ENCODE measurements at places on chromosomes 12 and 14.

DNA sequence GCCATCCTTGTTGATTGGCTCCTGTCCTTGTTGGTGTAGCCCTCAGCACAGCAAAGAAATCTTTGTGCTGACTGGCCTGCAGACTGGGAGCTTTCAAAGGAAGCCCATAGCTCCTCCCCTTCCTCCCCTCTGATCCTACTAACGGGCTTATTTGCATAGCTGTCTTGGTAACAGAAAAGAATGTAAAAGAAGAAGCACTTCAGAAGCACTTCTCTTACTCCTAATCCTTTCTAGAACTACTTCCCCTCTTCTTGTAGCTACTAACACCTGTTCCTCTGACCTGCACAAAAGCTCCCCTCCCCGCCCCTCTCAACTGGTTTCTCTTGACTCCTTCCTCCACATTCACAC lies 14.3 kb upstream of the RIC8B start:
- no peak for DNase-seq

DNA sequence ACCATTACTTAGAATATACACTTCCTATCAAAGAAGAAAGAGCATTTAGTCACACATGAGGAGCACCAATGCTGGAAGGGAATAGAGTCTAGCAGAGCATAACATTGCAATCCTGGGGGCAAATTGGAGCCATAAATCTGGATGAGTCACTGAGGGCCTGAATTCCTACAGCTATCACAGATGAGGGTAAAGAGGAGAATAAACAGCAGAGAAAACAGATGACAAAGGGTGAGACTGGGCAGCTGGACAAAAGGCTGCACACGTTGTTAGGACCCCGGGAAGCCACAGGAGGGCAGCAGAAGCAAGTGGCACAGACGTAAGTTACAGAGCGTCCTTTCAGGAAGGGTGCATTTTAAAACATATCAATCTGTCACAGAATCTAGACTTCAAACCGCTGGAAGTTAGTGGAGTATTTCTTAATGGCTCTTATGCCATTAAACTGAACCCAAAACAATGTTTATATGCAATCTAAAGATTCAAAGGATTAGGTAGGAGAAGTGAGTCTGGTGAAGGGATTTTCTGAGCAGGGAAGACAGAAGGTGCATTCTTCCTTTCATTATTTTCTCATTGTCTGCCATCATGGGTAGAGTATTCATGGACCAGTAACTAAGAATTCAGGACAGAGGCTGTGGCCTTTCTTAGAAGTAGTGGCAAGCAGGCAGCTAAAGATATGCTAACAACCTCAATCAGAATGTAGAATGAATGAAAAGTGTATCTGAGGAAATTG lies 159.8 kb upstream of the DAAM1 start:
- no peak for DNase-seq

DNA sequence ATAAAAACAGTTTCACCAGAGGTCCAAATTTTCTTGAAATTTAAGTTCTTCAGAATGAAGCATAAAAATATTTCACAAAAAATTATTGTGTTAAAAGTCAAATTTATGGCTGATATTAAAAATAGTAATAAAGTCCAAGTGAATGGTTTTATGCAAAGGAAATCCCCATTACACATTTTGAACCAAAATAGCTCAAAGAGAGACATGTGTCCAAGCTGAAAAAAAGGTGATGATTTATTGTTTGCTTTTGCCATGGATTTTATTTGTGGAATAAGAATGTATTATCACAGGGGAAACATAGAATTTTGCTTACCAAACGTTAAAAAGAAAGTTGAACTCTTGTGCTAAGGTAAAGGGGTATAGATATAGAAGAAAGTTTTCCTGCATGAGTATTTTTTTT lies 4.6 kb downstream of the FOXG1 start:
- no peak for DNase-seq

GRCh38 chr14:29310757-29311156 lies 544.2 kb downstream of the FOXG1 start:
- no peak for DNase-seq

- DNase-seq: no peak
These were observed 341.0 kb upstream of the FKBP4 start for GRCh38 chr12:2453761-2454090.

DNA sequence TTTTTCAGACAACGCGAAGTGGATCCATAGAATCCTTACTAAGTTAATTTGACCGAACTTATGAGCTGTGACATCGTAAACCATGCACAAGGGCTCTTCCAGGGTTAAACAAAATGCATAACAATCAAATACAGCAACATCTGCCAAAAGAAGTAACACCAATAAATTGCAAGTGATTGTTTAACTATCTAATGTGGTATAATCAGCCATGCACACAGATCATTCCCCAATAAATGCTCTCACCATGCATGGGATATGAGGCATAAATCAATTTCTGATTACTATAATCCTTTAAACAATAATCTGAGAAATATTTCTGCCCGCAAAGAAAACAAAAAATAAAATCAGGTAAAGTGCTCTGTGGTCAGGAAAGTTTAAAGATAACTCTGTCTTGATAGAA lies 7.7 kb upstream of the PLEKHG7 start:
- no peak for DNase-seq

DNA sequence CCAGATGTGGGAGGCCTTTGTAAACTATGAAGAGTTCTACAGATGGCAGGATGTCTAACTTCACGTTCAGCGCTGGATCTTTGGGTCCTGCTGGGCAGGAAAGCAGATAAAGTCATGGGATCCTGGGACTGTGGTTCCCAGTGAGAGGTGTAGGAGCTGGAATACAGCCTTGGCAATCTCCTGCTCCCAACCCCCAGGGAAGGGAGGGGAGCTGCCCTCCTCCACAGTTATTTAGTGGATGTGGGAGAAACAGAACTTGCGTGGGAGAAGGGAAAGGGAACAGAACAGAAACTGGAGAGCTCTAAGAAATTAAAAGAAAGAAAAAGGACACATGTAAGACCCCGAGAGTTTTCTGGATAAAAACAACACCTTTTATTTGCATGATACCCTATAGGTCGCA lies 37.0 kb downstream of the NUAK1 start:
- no peak for DNase-seq

DNA sequence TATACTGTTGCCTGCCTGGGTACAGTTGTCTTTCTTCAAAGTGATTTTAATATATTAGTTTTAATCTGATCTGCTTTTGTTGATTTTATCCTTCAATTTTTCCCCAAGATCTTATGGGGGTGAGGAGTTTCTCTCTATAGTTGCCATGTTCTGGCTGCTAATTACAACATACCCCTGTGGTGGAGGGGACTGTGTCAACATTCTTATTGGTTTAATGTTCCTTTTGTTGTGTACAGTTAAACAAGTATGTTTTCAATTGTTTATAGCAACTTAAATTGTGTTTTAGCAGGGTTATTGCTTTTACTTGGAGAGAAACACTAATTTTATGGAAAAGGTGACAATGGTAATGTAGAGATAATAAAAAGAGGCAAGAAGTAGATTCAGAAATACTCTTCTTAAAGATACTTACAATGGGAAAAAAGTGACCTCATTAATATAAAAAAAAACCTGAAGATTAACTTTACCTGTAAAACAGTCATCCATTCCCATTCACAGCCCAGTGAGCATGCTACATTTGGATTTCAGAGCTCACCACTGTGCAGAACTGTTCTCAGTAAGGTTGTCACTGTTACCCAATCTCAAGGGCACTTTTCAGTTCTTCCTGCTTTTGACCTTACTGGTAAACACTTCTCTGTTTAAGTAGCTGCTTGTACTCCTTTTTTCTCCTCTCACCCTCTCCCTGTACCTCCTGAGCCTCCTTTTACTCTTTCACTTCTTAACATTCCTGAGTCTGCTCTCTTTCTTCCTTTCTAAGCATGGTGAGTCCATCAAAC lies 8.1 kb upstream of the LRRK2 start:
- DNase-seq: no peak

- DNase-seq: no peak
These were observed 162.4 kb upstream of the NUDT4 start for GRCh38 chr12:93215290-93215678.

- DNase-seq: no peak
These were observed 117.0 kb downstream of the PRKD1 start for GRCh38 chr14:29810682-29811081.
